ENCODE measurements at places on chromosomes 4 and X. TPM values are rescaled to one million over a fixed set of nuclear protein-coding genes. Genes with fewer than 3 reads are reported as not detected.

Gene AKAP4
- not detected for total RNA-seq

Gene PRDM8
- total RNA-seq: 1.5 TPM

Gene REPS2
- total RNA-seq: 1.7 TPM

Gene PCDH7
- total RNA-seq: 135 TPM

Gene MMAA
- 1.3 TPM for total RNA-seq

Gene AKAP14
- not detected for total RNA-seq

Gene XAGE2
- not detected for total RNA-seq

Gene PPA2
- 47.1 TPM for total RNA-seq

GRCh38 chr4:11774346-11774745 is 345.7 kb upstream of the HS3ST1 start:
- DNase-seq: no peak

DNA sequence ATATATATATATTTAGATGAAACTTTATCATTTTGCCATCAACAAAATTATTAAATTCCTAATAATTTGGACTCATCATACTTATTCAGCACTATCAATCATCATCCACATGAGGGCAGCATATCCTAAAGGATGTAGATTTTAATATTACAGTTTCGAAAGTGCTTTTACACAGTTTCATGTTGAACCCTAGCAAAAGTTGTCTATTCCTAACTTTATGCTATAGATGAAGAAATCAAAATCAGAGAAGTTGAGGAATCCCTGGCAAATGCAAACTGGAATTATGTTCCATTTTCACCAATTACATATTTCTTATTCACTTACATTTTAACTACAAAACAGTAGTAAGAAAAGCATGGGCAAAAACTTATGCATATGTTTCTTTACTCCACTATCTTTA is 36.6 kb upstream of the UGT2A1 start:
- DNase-seq: no peak

GRCh38 chrX:43448688-43449087 is 207.4 kb upstream of the MAOA start:
- DNase-seq: peak; percentile 0

DNA sequence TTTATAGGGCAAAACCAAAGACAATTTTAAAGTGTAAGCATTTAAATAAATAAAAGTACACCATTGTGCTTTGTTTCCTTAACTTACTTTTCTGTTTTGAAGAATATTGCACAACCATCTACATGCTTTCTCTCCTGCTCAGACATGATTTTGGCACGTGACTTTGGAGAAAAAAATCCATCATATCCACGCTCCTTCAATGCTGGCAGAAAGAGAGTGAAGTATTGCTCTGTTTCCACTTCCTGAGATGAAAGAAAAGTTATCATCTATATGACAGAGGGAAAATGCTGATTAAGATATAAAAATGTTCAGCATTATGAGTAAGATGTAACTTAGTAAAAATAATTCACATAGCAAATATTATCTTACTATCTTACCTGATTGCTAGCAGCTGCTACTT is 77.1 kb downstream of the CNOT6L start:
- no peak for DNase-seq

DNA sequence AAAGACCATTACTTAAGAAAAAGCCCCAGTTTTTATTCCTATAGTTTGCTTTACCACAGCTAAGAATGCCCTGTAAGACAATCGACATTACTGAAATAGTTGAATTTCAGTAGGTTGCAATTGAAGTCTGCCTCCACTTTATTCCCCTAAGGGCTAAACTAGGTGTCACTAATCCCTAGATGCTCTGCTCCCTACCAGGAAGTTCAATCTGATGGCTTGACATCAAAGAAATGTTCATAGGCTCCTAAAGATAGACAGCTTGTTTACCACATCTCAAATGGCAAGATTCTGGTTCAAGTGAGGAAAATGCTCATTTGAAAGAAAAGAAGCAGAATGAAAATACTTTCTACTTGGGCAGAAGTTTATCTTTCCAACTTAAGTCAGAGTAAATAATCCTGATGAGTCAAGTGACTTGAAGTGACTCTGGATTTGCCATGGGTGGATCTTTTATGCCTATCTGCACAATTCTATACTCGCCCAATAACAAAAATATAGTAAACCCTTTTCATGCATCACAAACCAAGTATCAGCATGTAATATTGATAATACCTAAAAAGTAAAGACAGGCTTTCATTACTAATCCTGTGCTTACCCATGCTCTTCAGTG is 117.2 kb downstream of the SH3RF1 start:
- no peak for DNase-seq

- no peak for DNase-seq
Observed at GRCh38 chr4:56857601-56858309, 36.3 kb upstream of the SPINK2 start.

DNA sequence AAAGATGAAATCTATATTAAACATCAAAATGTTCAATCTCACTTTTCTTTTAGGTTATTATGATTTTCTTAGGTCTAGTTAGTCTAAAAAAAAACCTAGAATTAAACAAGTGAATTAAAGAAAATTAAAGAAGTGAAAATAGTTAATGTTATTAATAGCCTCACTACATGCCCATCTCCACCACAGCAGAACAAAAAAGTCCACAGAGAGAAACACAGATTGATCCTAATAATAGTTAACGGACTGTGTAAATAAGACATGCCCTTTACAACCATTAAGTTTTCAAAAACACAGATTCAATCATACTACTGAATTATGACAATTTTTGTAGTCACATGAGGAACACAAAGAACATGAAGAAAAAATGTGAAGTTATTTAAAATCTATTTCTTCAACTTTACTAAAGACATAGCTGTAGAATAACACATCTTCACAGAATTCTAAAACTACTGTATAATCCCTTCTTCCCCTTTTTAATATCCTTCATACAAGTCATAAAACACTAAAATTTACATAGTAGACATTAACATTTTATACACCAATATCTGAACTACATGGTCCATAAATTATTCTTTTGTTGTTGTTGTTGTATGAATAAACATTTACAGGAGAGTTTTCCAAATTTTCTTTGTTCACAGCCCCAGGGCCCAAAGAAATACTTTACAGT is 15.3 kb downstream of the HELQ start:
- DNase-seq: no peak

GRCh38 chr4:180665994-180666824 is 1577.0 kb upstream of the TENM3 start:
- peak; percentile 51 for DNase-seq

- no peak for DNase-seq
Observed at GRCh38 chr4:8739317-8739716, 132.3 kb downstream of the HMX1 start.

DNA sequence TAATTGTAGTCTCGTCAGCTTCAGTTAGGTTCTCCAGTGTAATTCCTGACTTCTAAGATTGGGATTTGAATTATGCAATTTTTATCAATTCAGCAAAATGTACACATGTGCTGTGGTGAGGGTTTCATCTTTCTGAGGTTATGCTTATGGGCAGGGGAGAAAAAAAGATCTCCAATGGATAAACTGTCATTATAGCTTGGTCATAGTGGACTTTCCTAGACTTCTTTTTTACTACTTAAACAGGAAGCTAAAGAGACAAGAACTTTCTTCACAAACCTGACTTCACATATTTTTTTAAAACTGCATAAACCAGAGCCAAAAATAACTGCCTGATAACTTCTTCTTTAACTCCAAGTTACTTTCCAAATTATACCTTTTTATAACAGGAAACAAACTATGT is 21.7 kb upstream of the SPP1 start:
- DNase-seq: no peak

All from SJCRH30 (cell line).